ENCODE measurements at places on chromosomes 2 and 18. TPM values are rescaled to one million over a fixed set of nuclear protein-coding genes. Genes with fewer than 3 reads are reported as not detected.

Gene BOLL
- total RNA-seq = not detected

DNA sequence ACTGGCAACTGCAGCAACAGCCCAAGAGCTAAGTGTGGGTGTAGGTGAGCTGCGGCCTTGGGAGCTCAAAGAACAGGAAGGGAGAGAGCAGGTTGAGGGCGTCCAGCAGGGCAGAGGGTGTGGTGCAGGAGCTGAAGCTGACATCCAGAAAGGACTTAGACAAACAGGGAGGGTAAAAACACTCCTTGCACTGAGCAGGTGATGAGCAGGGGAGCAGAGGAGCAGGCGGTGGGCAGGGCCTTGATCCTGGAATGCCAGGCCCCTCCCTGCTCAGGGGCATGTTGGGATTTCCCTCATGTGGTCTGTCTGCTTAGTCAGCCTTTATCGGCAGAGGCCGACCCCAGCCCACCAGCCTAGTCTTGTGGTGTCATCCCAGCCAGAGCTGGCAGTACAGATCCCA lies 63.6 kb downstream of the VSNL1 start:
- DNase-seq = no peak

- no peak for DNase-seq
These were observed 92.8 kb upstream of the BARD1 start for GRCh38 chr2:214902286-214902685.

- no peak for DNase-seq
These were observed 106.1 kb downstream of the TXNL1 start for GRCh38 chr18:56532176-56532840.

DNA sequence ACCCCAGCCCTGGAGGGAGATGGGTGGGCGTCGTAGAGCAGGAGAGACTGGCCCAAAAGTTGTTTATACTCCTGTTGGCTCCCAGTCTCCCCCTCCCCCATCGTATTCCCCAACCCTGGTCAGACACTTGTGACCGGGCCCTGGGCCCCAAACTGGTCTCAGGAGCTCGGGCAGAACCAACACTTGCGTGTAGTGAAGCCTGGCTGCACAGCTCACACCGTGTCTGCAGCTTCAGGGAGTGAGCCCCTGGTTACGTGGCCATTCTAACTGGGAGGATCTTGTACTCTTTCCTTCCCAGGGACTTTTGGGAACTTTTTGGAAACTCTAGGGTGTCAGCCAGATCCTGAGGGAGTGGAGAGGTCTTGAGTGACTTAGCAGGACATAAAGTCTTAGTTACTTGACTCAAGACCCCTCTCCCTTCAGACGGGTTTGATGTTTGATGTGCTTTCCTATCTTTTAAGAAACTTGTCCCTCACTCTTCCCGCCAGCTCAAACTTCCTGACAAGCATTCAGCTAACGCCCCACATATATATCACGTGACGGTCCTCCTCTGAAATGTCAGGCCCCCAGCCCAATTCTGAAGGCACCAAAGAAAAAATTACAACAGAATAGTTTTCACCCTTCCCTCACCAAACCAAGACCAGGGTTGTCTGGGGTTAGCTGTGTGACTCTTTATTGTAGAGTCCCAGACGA lies 2.3 kb downstream of the PKDCC start:
- DNase-seq = peak; percentile 63

- no peak for DNase-seq
These were observed 792.6 kb downstream of the CPS1 start for GRCh38 chr2:211349031-211349430.

DNA sequence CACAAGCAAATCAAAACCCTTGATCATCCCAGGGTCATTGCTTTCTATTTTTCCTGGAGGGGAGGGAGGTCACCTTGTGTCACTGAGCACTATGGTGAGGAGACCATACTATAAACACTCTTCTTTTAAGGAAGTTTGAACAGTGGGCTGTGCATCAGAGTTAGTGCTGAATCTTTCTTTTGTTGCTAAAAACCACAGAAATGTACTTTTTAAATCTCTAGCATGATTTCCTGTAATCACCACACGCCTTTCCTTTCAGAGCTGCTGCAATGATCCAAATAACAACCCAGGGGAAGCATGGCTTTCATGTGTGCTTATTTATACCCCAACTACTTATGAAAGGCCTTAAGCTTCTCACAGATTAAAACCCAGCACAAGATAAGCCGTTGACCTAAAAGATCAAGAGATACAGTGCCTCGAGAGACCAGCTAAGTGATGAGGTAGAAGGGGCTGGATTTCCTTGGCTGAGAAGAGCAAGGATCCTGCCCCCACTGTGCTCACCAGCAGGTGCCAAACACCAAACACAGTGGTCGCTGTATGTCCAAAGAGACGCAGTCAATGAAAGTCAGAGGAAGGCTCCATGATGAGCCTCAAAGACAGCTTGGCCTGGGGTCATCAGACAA lies 34.7 kb downstream of the TRABD2A start:
- no peak for DNase-seq

- DNase-seq = no peak
These were observed 356.4 kb downstream of the SLC4A3 start for GRCh38 chr2:219983836-219984235.

Gene FSHR
- 0.75 TPM for total RNA-seq
